RKO (cell line): ENCODE measurements at places on chromosomes 6 and 20.

DNA sequence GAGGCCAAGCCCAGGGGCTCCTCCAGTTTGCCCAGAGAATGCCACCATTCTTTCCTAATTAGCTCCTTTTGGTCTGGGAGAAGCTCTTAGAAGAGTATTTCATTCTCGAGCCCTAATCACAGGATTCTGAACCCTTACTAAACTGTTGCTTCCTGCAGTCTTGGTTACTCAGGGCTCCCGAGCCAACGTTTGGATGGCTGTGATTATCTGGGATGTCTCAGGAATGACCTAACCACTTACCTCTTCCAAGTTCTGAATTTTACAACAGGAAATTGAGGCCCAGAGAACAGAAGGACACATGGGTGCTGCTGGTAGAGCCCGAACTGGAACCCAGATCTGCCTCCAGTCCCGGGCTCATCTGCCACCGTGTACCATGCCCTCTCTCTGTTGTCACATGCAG, 22.2 kb upstream of the PNPLA1 start:
- DNase-seq = no peak

GRCh38 chr20:3084986-3085360, 449 bp upstream of the AVP start:
- no peak for DNase-seq

GRCh38 chr6:142236691-142237090, 65.1 kb upstream of the ADGRG6 start:
- no peak for DNase-seq

GRCh38 chr6:26524722-26525370, 13.3 kb upstream of the HMGN4 start:
- DNase-seq = no peak

DNA sequence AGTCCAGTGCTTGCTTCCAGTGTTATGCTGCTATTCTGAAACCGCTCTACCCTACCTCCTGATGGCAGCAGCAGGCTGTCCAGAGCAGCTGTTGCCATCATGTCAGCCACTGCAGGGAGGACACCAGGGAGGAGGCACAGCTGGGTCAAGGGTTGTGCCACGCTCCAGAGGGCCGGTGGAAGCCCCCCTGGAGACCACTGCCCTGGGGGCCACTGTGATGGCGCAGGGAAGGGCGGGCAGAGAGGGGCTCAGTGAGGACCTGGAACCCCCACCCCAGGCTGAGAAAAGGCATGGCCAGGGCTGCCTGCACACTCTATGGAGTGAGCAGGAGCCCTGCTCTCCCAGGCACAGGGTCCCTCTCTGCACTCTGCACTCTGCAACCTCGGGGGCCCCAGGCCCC, 271.3 kb upstream of the BTBD3 start:
- DNase-seq = no peak

- DNase-seq = no peak
Observed at GRCh38 chr20:40486297-40486696, 202.7 kb downstream of the MAFB start.

DNA sequence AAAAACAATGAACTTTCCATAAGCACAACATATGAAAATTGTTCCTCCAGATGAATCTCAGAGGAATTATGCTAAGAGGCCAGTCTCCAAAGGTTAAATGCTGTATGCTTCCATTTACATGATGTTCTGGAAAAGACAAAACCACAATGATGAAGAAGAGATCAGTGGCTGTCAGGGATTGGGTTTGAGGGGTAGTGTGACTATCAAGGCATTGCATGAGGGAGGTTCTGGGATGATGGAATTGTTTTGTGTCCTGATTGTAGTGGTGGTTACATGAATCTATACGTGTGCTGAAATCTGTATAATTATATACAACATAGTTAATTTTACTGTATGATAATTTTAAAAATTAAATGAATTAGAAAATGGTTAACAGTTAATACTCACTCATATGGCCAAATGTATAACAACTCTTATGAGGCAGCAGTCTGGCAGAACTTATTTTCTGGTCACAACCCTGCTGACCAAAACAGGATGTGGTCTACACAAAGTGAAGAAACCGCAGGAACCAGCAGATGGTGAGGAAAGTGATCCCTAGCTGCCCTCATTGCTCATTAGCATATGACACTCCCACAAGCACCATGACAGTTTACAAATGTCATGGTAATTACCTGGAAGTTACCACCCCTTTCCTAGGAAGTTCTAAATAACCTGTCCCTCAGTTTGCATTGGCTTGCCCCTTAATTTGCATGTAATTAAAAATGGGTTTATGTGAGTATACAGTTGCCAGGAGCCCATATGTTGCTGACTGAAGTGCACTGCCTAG, 31.9 kb downstream of the NSFL1C start:
- peak; percentile 41 for DNase-seq

GRCh38 chr20:44924541-44924940, 14.7 kb downstream of the PABPC1L start:
- no peak for DNase-seq

DNA sequence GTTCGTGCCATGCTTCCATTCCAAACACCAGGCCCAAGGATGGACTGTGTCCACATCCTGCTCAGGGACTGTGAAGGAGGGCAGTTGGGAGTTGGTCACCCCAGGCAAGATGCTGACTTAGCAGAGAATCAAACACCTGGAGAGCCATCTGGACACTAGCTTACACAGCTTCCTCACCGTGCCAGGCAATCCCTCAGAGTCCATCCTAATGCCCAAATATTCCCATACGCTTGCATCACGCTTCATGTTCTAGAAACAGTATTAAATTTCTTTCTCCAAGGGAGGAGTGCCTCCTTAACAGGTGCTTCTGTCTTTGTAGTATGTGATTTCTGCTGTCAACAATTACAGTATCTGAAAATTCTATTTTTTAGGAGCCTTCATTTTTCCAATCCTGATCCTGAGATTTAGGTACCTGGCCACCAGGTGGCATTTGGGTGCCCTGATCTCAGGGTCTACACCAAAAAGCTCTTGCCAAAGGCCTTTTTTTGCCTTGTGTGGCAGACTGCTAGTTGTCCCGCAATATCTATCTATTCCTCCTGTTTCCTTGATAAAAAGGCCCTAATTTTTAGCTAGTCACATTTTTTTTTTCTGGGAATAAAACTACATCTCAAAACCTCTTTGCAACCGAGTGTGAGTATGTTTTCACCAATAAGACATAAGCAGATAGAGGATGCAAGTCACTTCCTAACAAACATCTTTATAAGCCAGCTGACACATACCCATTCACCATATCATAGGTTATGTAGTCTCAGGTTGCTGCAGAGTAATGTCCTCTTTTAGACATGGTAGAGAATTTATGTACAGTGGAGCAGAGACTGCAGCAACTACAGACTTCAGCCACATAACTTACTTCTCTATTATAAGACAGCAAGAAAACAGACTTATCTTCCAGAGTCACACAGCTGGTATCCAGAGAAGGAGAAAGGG, 85.0 kb downstream of the PREP start:
- no peak for DNase-seq

DNA sequence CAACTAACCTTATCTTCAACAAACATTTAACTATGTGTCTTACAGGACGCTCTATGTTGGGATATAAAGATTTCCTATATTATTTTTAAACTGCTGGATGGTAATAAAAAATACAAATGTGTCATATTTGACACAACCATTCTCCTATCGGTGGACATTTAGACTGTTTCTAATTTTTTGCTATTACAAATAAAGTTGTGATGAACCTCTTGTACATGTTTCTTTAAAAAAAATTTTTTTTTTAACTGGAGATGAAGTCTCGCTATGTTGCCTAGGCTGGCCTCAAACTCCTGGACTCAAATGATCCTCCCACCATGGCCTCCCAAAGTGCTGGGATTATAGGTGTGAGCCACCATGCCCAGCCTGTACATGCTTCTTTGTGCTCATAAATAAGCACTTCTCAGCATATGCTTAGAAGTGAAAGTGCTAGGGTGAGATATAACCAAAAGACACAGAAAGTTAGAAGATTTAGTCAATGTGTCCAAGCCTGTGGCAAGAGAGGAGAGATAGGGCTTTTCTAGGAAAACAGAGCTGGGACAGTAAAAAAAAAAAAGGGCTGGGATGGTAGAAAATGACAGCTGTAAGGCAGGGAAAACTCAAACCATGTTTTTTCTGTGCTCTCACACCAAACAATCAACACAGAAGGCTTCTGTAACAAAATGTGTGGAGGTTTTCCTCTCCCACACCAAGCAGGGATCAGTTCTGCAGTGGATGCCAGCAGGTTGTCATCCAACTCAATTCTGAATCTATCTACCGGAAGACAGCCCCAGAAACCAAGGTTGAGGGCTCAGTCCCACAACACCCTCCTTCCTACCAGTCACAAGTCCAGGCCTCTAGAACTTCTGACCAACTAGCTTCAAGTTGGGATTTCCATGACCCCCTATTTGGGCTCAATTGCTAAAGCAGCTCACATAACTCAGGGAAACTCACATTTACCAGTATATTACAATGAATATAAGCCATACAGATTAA, 70.0 kb upstream of the SMIM29 start:
- no peak for DNase-seq

DNA sequence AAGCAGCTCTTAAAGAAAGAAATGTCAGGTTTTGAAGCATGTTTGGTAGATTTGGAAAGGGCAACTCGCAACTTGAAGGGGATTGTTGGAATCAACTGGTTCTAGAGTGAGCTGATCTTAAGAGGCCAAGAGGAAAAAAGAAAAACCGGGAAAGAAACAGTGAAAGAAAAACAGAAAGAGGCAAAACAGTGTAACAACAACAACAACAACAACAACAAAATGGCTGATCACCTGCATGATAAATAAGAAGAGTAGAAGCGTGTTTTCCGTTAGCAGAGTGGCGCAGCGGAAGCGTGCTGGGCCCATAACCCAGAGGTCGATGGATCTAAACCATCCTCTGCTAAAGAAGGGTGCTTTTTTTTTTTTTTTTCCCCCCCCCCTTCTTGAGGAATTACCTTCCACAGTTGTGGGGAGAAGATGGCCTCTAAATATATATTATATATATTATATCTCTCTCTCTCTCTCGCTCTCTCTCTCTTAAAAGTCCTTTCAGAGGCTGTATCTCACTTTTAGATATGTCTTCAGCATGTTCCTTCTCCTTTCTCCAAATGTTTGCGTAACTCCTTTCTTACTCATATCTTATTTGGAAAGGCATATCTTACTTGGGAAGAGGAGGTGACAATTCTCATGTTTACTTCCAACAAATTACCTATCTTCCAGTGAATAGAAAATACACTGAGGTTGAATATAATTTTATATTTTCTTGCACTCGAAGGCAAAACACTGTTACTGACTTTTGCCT, 134.4 kb downstream of the OR2B2 start:
- DNase-seq = no peak

GRCh38 chr20:7333841-7334240, 566.4 kb downstream of the BMP2 start:
- DNase-seq = no peak

DNA sequence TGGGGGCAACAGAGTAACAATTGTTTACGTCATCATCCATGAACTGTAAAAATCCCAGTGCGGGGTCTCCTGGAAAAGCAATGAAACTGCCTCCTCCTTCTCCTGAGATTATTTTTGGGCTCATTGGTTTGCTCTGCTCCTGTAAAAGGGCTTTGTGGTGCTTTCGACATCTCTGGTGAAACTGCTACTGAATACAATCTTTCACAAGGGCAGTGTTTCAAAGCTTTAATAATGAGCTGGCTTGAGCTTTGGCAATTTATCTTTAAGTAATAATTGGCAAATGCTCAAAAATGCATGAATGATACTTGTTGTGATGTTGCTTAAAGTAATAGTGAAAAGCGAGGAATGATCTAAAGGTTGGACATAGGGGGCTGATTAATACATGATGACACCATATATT, 43.5 kb upstream of the ENPP1 start:
- DNase-seq = no peak

GRCh38 chr20:44696315-44696714, 18.9 kb upstream of the CCN5 start:
- DNase-seq = peak; percentile 61

GRCh38 chr6:60643870-60644269, 1642.2 kb downstream of the KHDRBS2 start:
- DNase-seq = no peak
